ENCODE measurements at places on chromosomes 5 and 9.
A peak's percentile ranks its signal among the peaks of the same experiment; 100 is the strongest.

GRCh38 chr9:93303806-93304573 lies 120.1 kb downstream of the WNK2 start:
- ATAC-seq = no peak

- ATAC-seq = peak; percentile 7
These were observed 955 bp downstream of the QRFP start for GRCh38 chr9:130895481-130896232.

- no peak for ATAC-seq
These were observed 111.1 kb downstream of the ASTN2 start for GRCh38 chr9:117303643-117304230.

DNA sequence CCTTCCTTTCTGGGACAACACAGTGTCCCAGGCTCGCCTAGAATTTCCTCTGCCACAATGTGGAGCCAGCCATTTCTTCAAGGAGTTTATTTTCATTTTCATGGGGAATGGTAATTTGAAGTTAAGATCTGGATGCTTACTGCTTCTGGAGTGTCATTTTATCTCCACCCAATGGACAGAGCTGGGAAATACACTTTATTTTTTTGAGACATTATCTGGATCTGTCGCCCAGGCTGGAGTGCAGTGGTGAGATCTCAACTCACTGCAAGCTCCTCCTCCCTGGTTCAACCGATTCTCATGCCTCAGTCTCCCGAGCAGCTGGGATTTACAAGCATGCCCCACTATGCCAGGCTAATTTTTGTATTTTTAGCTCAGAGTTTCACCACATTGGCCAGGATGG lies 12.7 kb upstream of the THG1L start:
- ATAC-seq = peak; percentile 85

GRCh38 chr5:171647904-171648260 lies 137.7 kb upstream of the SMIM23 start:
- no peak for ATAC-seq

GRCh38 chr5:126358525-126358924 lies 64.7 kb upstream of the GRAMD2B start:
- ATAC-seq = peak; percentile 36

DNA sequence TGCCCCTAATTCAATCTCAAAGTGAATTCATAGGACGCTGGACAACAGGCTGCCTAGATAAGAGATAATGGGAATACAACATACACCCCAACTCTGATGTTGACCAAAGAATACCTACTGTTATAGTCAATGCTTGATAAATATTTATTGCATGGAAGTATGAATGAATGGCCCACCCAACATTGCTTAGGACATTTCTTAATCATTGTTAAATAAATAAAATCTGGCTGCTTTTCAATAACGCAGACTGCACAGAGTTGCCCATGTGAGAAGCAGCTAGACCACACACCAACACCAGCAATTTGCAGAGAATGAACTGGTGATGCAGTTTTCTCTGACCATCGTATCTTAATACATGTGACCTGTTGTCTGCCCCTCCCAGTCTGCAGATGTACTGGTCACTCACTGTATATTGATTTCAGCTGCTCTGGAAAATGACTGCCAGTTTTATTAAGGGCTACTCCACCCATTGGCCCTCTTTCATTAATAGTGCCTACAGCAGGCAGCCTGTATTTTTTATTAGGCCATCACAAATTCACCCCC lies 236.2 kb upstream of the WWC1 start:
- ATAC-seq = peak; percentile 92

- ATAC-seq = no peak
These were observed 85.5 kb downstream of the ANXA1 start for GRCh38 chr9:73237140-73237539.

DNA sequence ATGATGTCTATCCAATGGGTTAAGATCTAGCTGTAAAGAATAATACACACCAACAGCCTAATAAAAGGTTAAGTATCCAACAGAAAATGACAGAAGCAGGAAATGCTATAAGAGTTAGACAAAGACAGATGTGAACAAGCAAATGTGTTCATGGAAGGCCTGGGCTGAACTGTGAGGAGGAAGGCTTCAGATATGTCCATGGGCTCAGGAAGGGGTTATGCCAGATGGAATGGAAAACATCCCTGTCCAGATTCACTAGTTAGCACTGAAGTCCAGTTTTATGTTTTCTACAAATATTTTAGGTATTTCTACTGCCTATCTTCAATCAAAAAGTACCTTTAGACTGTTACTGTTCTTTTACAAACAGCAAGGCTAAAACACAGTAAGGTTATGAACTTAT lies 27.1 kb downstream of the ERAP1 start:
- no peak for ATAC-seq

DNA sequence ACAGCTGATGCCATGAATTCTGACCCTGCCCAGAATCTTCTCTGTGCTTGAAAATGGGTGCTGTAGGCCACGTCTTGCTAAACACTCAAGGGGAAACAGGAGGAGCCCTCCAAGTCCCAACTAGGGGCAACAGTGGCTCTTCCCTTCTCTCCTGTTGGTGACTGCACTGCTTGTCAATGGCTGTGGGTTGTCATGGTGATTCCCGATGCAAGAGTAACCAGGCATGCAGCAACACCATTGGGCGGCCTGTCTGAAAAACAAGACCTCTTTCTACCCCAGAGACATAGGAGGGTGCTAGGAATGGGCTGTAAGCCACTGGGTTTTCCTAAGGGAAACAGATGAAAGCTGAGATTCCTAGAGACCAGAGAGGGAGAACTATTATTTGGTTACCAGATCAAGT lies 201.7 kb upstream of the PANK3 start:
- ATAC-seq = peak; percentile 53

- ATAC-seq = no peak
These were observed 1610.1 kb upstream of the ACO1 start for GRCh38 chr9:30774326-30774725.

- peak; percentile 52 for ATAC-seq
These were observed 505 bp downstream of the C5orf34 start for GRCh38 chr5:43514471-43514815.

GRCh38 chr5:135492319-135492626 lies 40.1 kb upstream of the TIFAB start:
- no peak for ATAC-seq

GRCh38 chr5:172959824-172960799 lies 888 bp downstream of the RPL26L1 start:
- ATAC-seq = no peak

GRCh38 chr9:6106711-6107339 lies 91.4 kb upstream of the RANBP6 start:
- ATAC-seq = peak; percentile 69

DNA sequence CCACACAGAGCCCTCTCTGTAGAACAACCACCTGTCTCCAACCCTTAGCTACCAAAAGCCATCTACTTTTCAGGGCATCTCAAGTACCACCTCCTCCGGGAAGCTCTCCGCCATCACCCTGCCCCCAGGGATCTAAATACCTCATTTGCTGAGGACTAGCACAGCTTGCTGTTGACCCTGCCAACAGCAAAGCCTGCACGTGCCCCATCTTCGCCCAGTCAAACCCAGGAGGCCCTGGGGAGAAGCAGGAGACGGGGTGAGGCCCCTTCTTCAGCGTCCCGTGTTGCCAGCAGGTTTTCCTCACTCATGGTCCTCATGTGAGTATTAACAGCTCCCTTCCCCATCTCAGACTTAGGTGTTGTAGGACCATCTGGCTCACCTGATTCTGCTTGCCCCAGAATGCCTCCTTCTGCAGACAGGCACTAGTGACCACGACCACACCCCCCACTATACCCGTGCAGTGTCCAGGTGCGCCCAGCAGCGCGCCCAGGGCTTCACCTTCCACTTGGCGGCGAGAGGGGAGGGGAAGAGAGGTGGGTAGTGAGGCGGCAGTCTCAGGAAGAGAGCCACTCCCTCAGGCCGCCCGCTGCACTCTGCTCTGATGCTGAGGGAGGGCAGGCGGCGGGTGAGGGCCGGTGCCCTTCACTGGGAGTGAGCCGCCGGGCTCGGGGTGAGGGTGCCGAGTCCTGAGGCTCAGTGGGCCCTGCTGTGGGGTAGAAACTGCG lies 11.1 kb downstream of the VAV2 start:
- no peak for ATAC-seq

DNA sequence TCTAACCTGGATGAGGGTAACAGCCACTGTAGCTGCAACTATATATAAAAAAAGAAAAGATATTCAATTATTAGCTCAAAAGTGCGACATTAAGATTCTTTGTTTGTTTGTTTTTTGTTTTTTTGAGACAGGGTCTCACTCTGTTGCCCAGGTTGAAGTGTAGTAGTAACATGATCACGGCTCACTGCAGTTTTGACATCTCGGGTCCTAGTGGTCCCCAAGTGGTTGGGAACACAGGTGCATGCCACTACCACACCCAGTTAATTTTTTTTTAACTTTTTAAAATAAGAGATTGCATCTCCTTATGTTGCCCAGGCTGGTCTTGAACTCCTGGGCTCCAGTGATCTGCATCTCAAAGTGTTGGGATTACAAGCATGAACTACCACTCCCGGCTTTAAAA lies 61.8 kb downstream of the MEF2C start:
- ATAC-seq = no peak

- ATAC-seq = no peak
These were observed 209.5 kb downstream of the MEF2C start for GRCh38 chr5:88673253-88674105.

- ATAC-seq = peak; percentile 19
These were observed 208.8 kb downstream of the ERCC6L2 start for GRCh38 chr9:96084331-96084734.

DNA sequence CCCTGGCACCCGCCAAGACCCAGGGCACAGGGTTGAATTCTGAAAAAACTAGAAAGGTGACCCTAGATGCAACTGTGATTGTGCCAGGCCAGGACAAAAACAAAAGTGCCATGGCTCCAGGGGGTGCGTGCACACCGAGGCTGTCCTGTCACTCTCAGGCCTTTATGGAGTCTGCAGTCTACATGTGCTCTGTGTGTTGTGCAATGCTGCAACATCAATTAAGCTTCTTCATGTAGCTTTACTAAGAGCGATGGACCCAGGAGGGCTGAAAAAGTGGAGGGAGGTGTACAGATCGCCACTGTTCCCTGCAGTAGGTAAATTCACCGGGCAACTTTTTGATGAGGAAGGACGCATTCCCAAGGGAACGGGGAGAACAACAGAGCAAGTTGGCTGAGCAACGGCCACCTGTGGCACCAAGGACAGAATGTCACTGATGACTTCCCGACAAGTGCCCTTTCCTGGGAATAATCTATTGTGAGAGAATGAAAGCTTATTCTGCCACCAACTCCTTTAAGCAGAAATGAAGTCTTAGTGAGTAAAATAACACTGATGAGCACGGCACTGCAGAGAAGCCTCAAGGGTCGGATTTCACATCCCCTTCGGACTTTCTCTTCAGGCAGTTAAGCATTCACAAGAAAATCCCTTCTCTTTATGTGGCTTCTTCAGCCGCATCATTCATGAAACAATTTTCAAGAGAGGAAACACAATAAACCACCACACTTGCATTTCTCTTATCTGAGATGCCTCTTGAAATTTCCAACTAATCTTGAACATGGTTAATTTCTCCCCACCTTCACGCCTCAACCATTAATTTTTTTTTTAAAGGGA lies 149.6 kb downstream of the DROSHA start:
- ATAC-seq = no peak

DNA sequence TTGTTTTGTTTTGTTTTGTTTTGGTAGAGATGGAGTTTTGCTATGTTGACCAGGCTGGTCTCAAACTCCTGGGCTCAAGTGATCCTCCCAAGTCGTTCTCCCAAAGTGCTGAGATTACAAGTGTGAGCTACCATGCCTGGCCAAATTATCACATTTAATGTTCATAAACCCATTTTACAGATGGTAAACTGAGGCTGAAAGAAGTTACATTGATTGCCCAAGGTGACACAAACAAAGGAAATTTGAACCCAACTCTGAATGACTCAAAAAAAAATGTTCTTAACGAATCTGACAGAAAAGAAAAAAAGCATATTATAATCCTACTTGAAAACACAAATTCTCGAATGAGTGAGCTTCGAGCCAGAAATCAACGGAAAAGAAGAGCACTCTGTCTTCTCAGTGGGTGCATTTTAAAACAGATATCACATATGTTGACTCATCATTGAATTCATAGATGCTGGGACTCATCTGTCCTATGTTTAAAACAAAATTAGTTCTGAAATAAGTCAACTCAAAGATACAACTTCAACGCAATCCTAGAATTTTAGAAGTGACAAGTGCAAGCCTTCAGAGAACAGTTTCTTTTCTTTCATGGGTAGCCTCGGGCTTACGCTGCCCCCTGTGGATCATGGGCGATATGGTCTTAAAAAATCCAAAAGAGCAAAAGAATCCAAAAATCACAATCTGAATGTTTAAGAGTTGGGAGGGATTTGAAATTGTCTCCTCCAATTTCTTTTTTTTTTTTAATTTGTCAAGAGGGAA lies 28.4 kb downstream of the TIMD4 start:
- ATAC-seq = peak; percentile 32

DNA sequence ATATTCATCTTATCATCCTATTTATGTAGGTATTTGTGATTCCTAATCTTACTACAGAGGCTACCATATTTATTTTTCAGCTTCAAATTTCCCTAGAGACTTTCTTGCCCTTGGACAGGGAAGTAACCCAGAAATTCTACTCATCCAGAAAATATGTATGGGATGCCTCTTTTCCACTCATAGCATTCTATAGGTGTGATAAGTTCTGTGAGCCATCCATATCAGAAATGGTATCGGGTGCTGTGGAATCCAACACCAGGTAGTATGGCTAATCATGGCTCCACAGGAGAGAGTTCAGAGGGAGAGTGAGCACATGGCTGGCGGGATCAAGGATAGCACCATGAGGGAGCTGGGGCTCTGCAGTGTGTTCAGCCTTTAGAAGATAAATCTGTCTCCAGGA lies 349.3 kb upstream of the ACTBL2 start:
- ATAC-seq = no peak

Measured in motor neuron (in vitro differentiated cells).